ENCODE measurements at places on chromosomes 7 and 10. TPM values are rescaled to one million over a fixed set of nuclear protein-coding genes. Genes with fewer than 3 reads are reported as not detected.

DNA sequence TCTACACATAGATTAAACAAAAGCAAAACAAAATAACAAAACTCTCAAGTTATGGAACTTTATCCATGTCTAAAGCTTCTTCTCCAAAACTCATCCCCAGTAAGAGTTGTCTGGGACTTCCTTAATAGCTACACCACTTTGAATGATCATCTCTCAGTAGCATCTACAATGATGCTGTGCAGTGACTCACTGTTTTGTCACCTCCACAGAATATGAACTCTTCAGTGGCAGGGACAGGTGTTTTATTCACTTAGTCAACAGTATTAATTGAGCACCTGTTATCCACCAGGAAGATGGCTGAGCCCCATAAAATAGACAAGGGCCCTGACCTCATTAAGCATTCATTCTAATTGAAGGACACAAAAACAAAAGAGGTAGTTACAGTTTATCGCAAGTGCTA is 350.7 kb downstream of the ELMO1 start:
- no peaks in the 10 kb centered on the region for H3K36me3 ChIP-seq
- no peaks in the 10 kb centered on the region for H3K27me3 ChIP-seq
- H3K4me1 ChIP-seq, result no peaks in the 10 kb centered on the region
- no peak overlapping the region for H3K27ac ChIP-seq
- no peak for DNase-seq

The CDHR3 gene
- 8.8 TPM for total RNA-seq

DNA sequence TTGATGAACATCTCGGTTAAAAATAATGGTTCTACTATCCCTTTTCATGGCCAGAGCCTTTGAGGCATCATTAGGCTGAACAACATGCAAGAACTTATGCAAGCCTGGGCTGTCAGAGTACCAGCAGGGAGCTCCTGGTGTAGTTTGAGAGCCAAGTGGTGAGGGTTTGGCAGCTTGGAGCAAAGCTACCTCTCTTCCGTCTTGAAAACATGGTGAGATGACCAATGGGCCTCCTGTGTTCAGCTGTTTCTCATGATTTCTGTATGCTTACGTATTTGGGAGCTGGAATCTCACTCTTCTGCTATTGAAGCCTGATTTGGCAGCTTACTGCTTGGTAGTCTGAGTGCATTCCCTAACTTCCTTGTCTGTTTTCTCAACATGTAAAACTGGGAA is 150.4 kb downstream of the CXCL12 start:
- H3K4me3 ChIP-seq, result no peak overlapping the region
- H3K4me1 ChIP-seq, result no peaks in the 10 kb centered on the region
- H3K27ac ChIP-seq, result no peak overlapping the region

The TMEM236 gene
- not detected for total RNA-seq

The TRIM8 gene
- total RNA-seq, result 126 TPM

DNA sequence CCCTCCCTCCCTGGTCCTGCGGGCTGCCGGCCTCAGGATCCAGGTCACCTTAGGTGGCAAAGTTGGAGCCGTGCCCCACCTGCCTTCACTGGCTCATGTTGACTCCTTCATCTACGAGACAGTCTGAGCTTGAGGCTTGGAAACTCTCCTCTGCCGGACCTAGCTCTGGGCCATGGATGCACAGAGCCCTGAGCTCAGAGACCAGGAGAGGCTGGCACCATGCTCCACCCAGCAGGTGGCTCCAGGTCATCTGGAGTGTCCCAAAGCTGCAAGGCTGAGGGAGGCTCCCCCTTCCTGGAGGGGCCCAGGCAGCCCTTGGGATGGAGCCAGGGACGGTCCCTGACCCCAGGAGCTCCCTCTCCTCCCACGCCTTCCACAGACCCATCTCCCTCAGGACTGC is 81.3 kb downstream of the PDGFA start:
- H3K27me3 ChIP-seq, result no peaks in the 10 kb centered on the region
- DNase-seq, result no peak
- peaks cover 10% of the 10 kb centered on the region for H3K4me1 ChIP-seq

The STEAP4 gene
- total RNA-seq, result 41.7 TPM

The ADAM22 gene
- total RNA-seq, result 6.1 TPM

The GIMAP4 gene
- 25.3 TPM for total RNA-seq

The WDR91 gene
- 31.2 TPM for total RNA-seq

- no peaks in the 10 kb centered on the region for H3K36me3 ChIP-seq
- no peak for DNase-seq
- H3K4me3 ChIP-seq, result no peak overlapping the region
- H3K27me3 ChIP-seq, result no peaks in the 10 kb centered on the region
Measured at GRCh38 chr10:89347701-89348457, 20.1 kb downstream of the IFIT3 start.

The GARIN1A gene
- total RNA-seq, result 1.5 TPM

The PIK3CG gene
- 4.4 TPM for total RNA-seq

GRCh38 chr7:97595439-97595838 is 136.4 kb upstream of the TAC1 start:
- H3K36me3 ChIP-seq, result no peaks in the 10 kb centered on the region
- no peak overlapping the region for H3K4me3 ChIP-seq
- H3K27me3 ChIP-seq, result no peaks in the 10 kb centered on the region
- no peaks in the 10 kb centered on the region for H3K4me1 ChIP-seq

DNA sequence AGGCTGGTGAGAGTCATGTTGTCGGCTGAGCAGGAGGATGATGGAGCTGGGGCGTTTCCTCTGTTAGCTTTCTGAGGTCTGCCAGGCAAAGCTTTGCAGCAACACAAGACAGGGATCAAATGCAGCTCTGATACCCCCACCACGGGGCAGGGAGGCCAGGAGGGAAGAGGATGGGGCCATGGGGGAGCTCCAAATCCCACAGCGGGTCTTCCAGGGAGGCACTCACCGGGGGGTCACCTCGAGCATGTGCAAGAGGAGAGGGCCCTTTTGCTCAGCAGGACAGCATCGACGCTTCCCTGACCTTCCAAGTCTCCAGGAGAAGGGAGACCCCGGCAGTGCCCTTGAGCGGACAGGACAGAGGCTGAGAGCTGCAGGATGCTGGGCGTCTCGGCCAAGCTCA is 127.5 kb downstream of the WDR37 start:
- no peak overlapping the region for H3K4me3 ChIP-seq
- no peak for DNase-seq
- H3K27ac ChIP-seq, result no peak overlapping the region
- H3K4me1 ChIP-seq, result no peaks in the 10 kb centered on the region
- no peaks in the 10 kb centered on the region for H3K27me3 ChIP-seq

The AGR2 gene
- total RNA-seq, result not detected

DNA sequence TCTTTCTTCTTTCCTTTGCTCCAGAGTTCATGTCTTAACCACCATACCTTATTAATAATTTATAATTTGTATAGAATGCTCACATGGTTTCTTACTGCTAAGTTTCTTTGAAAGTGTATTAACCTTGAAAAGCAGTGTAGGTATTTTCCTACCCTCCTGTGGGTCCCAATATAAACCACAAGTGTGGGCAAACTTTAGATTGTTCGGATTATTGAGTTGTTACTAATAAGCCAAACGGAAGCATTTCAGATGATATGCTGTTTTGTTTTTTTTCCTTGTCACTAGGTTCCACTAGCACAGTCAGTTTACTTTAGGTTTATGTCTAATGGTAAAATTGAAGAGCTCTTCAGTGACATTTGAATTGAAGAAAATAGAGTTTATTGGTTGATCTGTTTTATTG is 10.2 kb downstream of the SSBP1 start:
- peaks cover 93% of the 10 kb centered on the region for H3K36me3 ChIP-seq
- no peak overlapping the region for H3K27ac ChIP-seq
- no peaks in the 10 kb centered on the region for H3K4me1 ChIP-seq
- no peak overlapping the region for H3K4me3 ChIP-seq
- DNase-seq, result no peak
- no peaks in the 10 kb centered on the region for H3K27me3 ChIP-seq

- no peaks in the 10 kb centered on the region for H3K27me3 ChIP-seq
- DNase-seq, result no peak
- peaks cover 14% of the 10 kb centered on the region for H3K4me1 ChIP-seq
- H3K36me3 ChIP-seq, result no peaks in the 10 kb centered on the region
- H3K27ac ChIP-seq, result peak overlapping the region; percentile 44
- peak overlapping the region; percentile 37 for H3K4me3 ChIP-seq
Measured at GRCh38 chr7:5283421-5284303, 919 bp downstream of the SLC29A4 start.

GRCh38 chr7:113392841-113393540 is 274.6 kb upstream of the SMIM30 start:
- no peak overlapping the region for H3K4me3 ChIP-seq
- H3K27me3 ChIP-seq, result no peaks in the 10 kb centered on the region
- no peak for DNase-seq
- no peak overlapping the region for H3K27ac ChIP-seq
- H3K36me3 ChIP-seq, result no peaks in the 10 kb centered on the region
- H3K4me1 ChIP-seq, result no peaks in the 10 kb centered on the region

- peaks cover 5% of the 10 kb centered on the region for H3K4me1 ChIP-seq
- no peaks in the 10 kb centered on the region for H3K36me3 ChIP-seq
- no peak overlapping the region for H3K4me3 ChIP-seq
- no peaks in the 10 kb centered on the region for H3K27me3 ChIP-seq
- H3K27ac ChIP-seq, result no peak overlapping the region
Measured at GRCh38 chr10:128147064-128147463, 20.8 kb upstream of the MKI67 start.

The NCF1 gene
- not detected for total RNA-seq

GRCh38 chr7:93757426-93757825 is 133.1 kb downstream of the TFPI2 start:
- no peak for DNase-seq
- H3K27me3 ChIP-seq, result no peaks in the 10 kb centered on the region
- no peaks in the 10 kb centered on the region for H3K36me3 ChIP-seq
- no peak overlapping the region for H3K27ac ChIP-seq
- H3K4me3 ChIP-seq, result no peak overlapping the region

- H3K27me3 ChIP-seq, result no peaks in the 10 kb centered on the region
- no peaks in the 10 kb centered on the region for H3K36me3 ChIP-seq
- H3K4me3 ChIP-seq, result no peak within 1 kb of the TSS
- no peak for DNase-seq
- no peaks in the 10 kb centered on the region for H3K4me1 ChIP-seq
Measured at GRCh38 chr10:126670056-126670894, at the start of gene C10orf90. Gene C10orf90 (minus strand): TSS chr10:126670693. CDS start chr10:126670480, 213 bp downstream.

The NKX2-3 gene
- not detected for total RNA-seq

The VPS37D gene
- total RNA-seq, result 5.4 TPM

DNA sequence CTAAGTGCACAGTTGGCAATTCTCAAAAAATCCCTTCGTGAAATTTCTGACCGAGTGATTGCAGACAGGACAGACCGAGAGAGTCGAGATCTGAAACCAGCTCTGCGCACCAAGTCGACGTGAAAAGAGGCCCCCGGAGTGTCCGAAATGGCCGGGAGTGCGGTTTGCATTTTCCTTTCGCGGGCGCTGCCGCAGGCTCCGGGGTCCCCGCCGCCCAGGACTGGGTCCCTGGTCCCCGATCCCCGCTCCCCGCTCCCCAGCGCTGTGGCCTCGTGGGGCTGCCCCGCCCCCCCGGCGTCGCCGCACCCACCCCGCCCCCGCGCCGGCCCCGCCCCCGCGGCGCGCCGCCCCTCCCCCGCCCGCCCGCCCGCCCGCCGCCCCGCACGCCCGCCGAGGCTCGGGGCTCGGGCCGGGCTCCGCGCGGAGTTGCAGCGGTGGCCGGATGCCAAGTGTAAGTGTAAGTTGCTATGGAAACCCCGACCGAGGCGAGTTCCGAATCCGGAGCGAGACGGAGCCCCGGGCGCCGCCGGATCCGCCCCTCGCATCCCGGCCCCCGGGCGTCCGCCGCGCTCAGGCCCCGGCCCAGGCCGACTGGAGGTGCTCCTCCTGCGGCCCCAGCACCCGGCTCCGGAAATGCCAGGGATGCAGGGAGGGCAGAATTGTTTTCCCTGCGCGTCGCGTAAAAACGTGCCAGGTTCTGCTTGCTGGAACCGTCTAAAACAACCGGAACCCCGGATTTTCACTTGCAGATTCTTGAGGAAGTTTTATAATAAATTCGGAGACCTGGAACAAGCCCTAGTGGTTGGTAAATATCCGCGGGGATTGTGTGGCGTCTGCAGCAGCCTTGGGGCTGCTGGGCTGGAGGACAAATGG is 4.6 kb downstream of the BMI1 start:
- no peaks in the 10 kb centered on the region for H3K27me3 ChIP-seq
- peak; percentile 92 for DNase-seq
- H3K27ac ChIP-seq, result peak overlapping the region; percentile 77
- peak overlapping the region; percentile 50 for H3K4me3 ChIP-seq
- no peaks in the 10 kb centered on the region for H3K36me3 ChIP-seq
- H3K4me1 ChIP-seq, result peaks cover 41% of the 10 kb centered on the region

The SLC39A12 gene
- total RNA-seq, result not detected

GRCh38 chr10:3064423-3064822 is 2.9 kb upstream of the PFKP start:
- no peak overlapping the region for H3K27ac ChIP-seq
- no peaks in the 10 kb centered on the region for H3K27me3 ChIP-seq
- H3K36me3 ChIP-seq, result no peaks in the 10 kb centered on the region
- no peak for DNase-seq
- H3K4me1 ChIP-seq, result peaks cover 14% of the 10 kb centered on the region

DNA sequence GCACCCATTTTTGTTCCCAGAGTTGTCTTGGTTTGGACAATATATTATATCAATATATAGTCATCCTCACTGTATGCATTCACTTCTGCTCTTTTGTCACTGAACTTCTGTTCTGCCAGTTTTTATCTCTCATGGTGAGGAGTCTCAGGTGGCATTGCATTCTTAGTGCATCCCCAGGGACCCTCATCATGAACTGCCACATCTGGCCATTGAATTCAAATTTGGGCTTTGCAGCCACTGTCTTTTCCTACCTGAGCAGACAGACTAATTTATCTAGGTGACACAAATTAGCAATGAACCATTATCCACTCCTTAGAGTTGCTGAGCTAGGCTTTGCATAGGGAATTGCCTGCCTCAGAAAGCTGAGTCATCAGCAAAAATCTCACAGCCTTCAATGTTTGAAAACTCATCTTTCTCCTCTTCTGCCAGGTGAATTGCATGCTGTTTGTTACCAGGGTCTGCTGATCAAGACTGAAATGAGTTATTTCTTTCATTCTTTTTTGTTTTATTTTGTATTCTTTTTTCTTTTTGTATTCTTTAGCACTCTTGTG is 316.8 kb upstream of the MTPN start:
- no peak overlapping the region for H3K4me3 ChIP-seq
- DNase-seq, result no peak

The P4HA1 gene
- total RNA-seq, result 12.5 TPM

GRCh38 chr7:111835066-111835465 is 272.8 kb upstream of the IMMP2L start:
- no peaks in the 10 kb centered on the region for H3K27me3 ChIP-seq
- no peak for DNase-seq
- H3K4me3 ChIP-seq, result no peak overlapping the region

The AS3MT gene
- total RNA-seq, result 3.2 TPM

The OSBPL3 gene
- 59.2 TPM for total RNA-seq

DNA sequence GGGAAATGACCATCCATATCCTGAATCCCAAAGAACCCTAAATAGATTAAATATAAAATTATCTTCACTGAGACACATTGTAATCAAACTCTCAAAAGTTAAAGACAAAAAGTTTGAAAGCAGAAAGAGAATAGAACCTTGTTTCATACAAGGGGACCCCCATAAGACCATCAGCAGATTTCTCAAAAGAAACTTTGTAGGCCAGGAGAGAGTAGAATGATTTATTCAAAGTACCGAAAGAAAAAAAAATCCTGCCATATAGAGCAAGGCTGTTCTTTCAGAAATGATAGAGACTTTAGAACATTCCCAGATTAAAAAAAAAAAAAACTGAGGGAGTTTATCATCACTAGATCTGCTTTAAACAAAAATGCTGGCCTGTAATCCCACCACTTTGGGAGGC is 34.8 kb upstream of the KLF14 start:
- DNase-seq, result no peak
- no peak overlapping the region for H3K27ac ChIP-seq
- no peak overlapping the region for H3K4me3 ChIP-seq
